NCI-H1436 treated with DMSO at 0.1 percent for 48 hours (cell line): ENCODE measurements at places on chromosomes 7 and 10.

DNA sequence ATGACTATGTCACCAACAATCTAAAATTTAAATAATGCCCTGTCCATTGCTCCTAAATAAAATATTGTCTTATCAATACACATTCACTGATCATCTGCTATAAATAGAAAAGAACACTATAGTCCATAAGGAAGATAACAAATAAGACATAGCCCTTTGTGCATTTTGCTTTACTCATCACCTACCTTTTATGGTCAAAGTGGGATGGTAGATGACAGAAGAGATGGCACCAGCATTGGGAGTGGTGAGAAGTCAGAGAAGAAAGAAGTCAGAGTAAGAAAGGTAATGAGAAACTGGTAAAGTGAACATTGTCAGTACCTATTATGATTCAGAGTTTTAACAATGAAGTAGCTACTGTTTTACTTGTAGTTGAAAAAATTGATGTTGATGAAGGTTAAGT, 31.1 kb downstream of the SEMA3E start:
- DNase-seq, result no peak

DNA sequence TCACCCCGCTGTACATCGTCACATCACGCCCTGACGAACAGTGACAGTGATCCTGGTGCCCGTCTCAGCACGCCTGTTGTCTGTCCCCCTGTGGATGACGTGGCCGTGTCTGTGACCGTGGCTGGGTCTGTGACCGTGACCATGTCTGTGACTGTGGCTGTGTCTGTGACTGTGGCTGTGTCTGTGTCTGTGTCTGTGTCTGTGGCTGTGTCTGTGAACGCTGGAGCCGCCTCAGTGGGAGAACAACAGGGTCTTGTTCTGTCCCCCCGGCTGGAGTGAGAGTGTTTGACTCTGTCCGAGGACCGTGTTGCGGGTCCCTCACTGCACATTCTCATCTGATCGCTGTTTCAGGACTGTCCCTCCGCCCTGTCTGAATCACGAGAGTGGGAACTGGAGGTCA, 202.2 kb downstream of the TCERG1L start:
- no peak for DNase-seq

DNA sequence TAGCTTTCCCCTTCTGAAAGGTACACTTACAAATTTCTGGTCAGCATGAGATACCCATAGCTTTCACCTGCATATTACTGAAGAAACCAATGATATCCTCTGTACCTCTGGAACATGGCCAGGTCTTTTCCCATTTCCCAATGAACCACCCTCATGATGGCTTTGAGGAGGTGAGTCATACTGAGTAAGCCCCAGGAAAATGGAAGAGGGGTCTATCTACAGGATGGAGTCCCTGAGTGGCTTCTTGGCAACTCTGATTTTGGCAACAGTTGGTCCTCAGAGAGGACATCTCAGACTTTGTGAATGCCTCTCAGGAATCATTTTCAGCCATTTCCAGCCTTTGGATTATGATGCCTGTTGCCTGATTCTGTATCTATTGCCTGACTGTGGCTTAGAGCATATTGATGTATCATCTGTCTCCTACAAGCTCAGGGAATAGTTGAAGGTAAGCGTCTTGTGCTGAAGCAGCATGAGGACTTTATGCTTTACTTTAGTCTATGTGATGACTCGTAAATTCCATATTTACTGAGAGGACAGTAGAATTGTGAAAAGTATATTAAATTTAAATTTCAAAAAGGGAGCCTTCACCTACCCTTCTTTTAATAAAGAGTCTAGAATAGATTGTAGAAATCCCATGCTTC, 84.7 kb upstream of the DKK1 start:
- DNase-seq, result no peak

- DNase-seq, result no peak
Measured at GRCh38 chr7:10706875-10707493, 266.7 kb upstream of the PHF14 start.

GRCh38 chr7:1234049-1234880, 1.6 kb downstream of the UNCX start:
- no peak for DNase-seq

GRCh38 chr7:139603282-139603681, 79.8 kb downstream of the CLEC2L start:
- DNase-seq, result no peak

DNA sequence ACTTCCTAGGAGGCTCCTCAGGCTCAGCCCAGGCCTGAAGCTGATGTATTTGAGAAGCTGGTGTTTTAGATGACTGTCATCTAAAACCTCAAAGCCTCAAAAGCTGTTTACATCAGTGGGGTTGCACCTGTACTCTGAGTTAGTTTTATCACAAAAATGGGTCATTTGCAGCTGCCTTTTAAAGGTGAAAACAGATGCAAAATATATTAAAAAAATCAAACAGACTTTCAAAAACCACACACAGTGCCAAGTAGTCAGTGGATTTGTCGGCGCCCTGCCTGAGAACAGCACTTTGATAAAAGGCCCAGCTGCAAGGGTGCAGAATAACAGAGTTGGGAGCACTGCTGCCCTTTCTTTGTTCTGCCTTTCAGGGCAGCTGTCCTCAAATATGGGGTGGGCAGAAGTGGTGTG, 103.0 kb downstream of the VOPP1 start:
- no peak for DNase-seq

- DNase-seq, result no peak
Measured at GRCh38 chr7:17659126-17659525, 281.2 kb downstream of the SNX13 start.

GRCh38 chr7:20359341-20359963, 28.8 kb downstream of the ITGB8 start:
- no peak for DNase-seq

DNA sequence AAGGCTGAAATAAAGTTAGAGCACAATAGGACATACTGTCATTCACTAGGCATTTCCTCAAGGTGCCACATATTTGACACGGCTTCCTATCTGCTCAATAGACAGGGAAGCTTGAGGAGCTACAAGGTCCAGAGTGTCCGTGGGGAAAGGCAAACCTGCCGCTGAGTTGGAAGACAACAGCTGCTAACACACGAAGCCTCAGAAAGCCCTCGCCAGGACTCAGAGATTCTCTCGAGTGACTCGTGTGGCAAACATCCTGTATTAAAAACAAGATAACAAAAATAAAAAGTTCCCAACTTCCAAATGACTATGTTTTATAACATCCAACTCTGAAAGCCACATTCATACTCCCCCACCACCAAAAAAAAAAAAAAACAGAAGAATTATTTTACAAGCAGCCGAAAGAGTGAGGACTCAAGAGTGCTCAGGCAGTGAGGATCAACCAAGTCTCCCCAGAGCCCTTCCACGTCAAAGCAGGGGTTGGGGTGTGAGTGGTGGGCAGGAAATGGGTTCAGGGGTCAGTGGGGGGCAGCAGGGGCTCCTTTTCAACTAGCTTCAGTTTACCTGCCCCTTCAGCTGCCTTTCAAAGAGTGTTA, 67.6 kb downstream of the STK17A start:
- DNase-seq, result no peak

DNA sequence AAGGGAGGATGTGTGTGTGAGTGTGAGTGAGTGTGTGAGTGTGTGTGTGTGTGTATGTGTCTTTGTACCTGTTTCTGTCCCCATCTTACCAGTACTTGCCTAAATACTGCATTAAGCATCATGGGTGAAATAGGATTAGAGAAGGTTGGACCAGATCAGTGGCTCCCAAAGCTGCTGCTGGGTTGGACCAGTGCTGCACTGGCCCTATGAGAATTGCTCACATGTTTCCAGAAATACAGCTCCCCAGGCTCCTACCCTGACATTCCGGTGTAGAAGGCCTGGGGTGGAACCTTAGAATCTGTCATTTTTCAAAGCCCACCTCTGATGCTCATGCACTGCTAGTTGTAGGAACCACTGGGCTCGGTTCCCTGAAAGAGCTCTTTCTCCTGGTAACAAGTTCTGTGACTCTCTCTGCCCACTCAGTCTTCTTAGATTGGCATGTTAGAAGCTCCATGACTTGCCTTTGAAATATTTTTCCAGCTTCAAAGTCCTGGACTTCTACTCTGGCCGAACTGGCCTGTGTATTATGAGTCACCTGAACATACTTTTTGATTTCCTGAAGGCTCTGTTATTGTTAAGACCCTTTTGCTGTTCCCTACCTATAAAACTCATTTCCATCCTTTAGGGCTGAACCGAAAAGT, 224.7 kb downstream of the CUX1 start:
- no peak for DNase-seq

DNA sequence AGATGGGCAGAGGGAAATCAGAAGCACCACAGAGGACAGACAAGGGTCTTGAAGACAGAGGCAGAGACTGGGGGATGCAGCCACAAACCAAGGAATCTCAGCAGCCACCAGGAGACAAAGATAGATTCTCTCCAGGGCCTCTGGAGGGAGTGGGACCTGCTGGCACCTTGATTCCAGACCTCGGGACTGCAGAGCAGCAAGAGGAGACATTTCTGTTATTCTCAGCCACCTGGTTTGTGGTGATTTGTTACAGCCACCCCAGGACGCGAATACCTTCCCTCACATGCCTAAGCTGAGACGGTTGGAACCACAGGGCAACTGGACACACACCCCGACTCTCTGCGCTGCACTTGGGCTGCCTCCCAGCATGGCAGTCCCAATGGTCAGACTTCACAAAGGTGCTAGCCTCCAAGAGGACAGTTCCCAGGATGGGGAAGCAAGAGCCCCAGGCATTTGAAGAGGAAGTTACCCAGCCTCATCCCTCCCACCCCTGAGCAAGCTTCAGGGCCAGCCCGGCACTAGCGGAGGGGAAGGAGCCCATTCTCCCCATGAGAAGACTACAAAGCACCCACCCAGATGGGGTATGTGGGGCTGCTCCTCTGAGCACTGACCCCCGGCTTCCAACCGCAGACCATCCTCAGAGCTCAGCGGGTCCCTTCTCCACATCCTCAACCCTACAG, 104.6 kb upstream of the INSIG1 start:
- DNase-seq, result no peak

DNA sequence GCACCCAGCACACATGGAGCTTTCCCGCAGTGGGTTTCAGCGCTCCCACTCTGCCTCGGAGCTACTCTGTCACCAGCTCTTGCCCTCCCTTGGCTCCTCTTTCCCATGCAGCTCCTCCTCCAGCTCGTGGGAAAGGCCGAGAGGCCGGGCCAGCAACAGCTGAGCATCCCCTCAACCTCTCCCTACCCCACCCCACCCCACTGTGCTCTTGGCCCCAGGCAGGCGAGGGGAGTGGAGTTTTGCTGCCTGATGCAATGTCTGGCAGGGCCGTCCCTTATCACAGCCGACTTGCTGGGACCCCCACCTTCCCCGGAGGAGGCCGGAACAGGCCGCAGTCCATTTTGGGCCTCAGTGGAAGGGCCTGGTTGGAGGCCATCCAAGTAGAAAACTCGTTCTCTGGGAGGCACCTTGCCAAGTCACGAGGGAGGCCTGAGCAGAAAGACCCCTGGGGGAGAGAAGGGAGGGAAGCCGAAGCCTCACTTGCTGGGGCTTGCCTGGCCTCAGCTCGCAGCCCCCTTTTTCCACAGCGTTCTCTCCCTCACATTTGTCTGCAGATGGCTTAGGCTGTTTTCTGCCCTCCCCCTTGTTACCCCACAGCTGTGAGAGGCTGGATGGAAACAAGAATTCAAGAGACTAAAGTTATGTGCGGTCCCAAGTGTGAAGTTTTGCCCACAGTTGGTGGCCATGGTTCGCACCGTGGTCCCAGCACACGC, 35.3 kb downstream of the CHST3 start:
- no peak for DNase-seq

DNA sequence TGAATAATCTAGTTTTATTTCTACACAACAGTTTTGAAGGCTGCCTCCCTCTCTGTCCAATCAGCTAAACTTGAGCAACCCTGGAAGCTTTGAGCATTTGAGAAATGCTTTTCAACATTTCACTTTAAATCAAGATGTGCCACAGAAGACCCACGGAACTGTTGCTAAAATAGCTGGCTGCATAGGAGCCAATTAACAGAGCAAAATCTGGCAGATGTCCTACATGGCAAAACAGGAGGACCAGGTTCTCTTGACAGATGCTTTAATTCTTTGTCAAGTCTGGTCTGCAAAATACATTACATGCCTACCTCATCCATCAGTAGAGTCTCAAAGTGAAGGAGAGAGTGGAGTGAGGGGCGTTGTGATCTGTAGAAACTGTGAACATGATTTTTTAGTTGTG, 185.9 kb downstream of the DPY19L1 start:
- no peak for DNase-seq

DNA sequence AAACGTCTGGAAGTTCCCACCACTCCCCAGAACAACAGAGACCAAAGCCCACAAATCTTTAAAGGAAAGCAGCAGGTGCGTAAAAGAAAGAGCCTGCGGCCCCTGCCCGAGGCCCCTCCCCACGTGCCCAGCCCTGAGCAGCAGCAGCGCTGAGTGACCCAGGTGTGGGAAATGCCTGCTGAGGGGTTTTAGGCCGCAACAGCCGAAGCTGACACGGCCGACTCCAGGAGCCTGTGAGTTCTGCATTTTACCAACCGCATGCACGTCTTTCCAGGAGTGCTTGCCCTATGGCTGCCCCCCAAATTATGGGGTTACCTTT, 1.6 kb upstream of the KNDC1 start:
- no peak for DNase-seq

DNA sequence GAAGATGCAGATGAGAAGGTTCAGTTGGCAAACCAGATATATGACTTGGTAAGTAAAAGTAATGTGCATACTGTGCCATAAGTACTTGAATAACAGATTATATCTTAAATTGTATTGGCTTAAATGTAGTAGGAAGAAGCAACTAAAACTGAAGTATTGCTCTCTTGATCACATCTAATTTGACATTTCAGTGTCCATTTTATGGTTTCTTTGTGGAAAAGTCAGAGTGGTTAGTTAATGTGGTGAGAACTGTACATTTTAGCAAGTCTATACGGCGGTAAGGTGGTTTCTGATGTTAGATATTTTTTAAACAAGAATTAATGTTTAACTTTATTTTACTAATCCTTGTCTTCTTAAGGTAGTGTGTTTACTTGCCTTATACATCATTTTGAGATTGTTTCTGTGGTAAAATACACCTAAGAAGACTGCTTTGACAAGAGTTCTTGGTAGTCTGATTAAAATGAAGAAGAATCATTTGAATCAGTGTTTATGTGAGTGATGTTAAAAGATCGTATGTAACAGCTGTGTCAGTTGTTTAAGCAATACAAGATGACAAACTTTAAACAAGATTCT, 5.1 kb downstream of the ING3 start:
- DNase-seq, result no peak

GRCh38 chr10:77533146-77533886, 104.3 kb downstream of the KCNMA1 start:
- no peak for DNase-seq

GRCh38 chr7:138304071-138304320, 156.1 kb upstream of the TRIM24 start:
- DNase-seq, result no peak

- DNase-seq, result no peak
Measured at GRCh38 chr7:79064187-79064823, 389.2 kb downstream of the MAGI2 start.

DNA sequence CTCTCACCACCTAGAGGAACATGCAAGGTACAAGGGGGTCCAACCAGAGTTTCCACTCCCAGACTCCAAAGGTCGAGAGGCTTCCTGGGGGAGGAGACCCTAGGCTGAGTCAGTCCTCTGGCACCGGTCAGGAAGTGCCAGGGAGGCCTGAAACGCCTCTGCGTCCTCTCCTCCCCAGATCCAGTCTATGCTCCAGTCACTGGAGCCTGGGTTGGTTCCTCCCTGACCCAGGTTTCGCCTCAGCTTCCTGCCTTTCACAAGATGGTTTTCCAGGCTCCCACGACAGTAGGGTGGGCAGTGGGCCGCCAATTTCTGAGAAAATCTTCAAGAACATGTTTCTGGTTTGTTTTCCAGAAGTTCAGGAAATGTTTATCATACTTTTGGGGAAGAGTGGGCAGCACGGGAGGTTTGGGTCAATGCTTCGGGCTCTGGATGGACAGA, 30.0 kb downstream of the DUSP5 start:
- no peak for DNase-seq

GRCh38 chr7:117045927-117046710, 92.8 kb downstream of the ST7 start:
- no peak for DNase-seq

GRCh38 chr7:2417981-2418481, 14.6 kb downstream of the CHST12 start:
- no peak for DNase-seq
